ENCODE measurements at places on chromosomes 7 and 10.

DNA sequence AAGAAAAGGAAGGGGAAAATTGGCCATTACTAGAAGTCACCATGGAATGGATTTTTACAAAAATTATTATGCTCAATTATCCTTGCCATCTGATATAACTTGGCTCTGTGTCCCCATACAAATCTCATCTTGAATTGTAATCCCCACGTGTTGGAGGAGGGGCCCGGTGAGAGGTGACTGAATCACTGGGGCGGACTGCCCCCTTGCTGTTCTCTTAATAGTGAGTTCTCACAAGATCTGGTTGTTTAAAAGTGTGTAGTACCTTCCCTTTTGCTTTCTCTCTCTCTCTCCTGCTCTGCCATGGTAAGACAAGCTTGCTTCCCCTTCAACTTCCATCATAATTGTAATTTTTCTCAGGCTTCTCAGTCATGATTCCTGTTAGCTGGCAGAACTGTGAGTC is 1023.6 kb downstream of the XPNPEP1 start:
- no peak for DNase-seq

DNA sequence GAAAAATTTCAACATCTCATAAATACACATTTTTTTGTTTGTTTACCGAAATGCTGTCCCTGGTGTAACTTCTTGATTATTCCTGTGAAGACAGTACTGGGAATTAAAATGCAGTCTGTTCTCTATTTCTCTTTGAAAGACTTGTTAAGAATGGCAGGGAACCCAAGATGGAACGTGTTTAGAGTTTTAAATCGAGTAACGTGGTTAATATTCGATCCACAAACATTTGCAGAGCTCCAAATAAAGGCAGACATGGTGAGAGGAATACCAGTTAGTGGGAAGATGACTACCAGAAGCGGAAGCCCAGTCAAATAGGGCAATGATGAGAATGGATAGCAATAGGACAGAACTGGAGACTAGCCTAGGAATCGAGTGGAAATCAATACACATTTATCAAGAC is 6.7 kb downstream of the PON3 start:
- no peak for DNase-seq

GRCh38 chr10:36612436-36612835 is 513.0 kb upstream of the ANKRD30A start:
- no peak for DNase-seq

DNA sequence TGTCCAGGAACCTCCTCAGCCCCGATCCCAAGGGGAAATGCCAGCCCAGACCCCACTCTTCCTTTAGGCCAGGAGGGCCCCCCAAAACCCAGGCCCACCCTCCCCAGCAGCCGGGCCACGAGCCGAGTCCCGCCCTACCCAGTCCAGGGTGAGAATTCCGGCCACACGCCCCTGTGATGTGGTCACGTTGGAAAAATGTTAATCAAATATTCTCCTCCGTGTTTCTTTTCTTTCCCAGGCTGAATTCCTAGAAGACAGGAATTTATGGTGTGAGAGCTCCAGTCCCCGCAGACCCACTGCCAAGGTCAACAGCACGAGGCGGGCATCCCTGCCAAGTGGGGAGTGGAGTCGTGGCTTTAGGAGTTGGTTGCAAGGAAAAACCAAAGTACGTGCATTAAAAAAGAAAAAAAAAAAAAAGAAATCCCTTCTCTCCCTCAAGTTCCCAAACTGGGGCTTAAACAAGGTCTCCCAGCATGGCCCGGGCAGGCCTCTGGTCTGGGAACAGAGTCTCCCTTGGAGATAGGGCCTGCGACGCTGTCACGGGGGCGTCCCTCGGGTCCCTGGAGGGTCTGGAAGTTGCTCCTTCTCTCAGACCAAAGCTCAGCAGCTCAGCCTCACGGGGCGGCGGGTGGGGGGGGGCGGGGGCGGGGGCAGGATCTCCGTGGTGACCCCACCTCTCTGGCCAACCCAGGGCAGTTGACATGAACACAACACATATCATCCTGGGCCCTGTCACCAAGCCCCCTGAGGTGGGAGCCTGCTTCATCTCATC is 28.1 kb upstream of the ELN start:
- no peak for DNase-seq

GRCh38 chr10:17240096-17240495 is 12.1 kb downstream of the VIM start:
- DNase-seq = no peak

DNA sequence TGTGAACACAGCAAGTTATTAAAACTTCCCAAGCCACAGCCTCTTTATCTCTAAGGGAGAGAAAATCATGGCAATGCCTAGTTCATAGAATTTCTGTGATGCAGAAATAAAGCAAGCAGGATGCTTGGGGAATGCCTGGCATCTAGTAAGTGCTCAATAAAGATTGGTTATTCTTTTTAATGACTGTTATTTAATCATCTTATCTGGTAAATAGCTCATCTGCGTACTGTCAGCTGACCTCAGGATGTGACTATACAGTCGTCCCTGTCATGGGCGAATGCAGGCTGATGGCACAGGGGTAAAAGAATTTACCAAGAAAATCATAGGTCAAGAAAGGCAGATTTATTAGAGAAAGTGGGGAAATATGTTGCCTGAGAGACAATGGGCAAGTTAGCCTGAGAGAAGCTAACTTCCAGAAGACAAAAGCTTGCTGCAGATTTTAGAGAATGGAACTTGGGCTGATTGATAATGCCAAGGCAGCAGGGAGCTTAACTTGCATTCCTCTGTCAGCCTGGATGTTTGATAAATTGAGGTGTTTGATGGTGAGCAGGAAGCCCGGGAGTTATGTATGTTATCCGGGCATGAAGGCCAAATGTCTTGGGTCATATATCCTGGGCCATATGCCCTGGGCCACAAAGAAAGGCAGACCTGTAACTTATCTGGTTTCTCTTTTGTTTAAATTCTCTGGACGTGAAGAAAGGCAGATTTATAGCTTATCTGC is 126.0 kb downstream of the KCNMA1 start:
- DNase-seq = no peak

DNA sequence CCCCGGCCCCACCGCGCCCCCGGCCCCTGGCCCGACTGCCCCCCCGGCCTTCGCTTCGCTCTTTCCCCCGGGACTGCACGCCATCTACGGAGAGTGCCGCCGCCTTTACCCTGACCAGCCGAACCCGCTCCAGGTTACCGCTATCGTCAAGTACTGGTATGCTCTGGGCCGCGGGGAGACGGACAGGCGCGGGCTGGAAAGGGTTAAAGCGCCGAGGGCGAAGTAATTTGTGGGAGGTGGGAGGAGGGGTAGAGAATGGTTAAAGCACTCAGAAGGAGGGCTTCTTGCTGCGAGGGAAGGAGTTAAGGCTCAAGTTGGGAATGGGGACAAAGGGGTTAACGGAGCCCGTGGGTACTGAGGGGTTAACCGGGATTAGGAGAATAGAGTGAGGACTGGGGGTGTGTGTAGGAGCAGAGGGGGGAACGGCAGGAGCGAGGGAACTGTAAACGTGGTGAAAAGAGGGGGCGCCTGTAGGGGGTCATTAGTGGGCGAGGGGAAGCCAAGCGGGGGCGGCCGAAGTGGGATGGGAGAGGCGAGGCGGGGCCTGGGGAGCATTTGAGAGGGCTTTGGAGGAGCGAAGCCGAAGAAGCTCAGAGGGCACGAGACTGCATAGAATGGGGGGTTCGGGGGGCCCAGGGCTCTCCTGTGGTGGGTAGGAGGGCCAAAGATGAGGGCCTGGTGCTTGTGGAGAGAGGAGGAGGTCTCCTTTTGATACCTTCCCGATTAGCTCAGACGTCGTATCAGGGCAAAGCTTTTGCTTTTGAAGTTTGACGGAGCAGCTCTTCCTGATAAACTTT is 605 bp downstream of the SUFU start:
- no peak for DNase-seq

- no peak for DNase-seq
Measured at GRCh38 chr7:34249192-34249591, 343.9 kb downstream of the BMPER start.

DNA sequence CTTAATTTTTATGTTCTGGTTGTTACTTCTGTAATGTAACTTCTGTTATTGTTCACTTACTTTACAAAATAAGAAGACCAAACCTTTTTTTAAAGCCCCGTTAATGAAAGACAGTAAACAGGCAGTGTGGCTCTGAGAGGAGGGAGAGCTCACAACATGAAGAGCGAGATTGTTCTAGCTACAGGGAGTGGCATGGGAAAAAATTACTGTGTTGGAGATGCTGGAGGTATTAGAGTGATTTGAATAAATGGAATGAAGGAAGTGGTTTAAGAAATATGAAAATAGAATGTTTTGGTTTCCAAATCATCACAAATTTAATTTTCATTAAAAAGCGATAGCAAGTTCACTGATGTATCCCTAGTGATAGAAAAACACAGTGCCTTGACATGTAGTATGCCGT is 31.8 kb downstream of the REEP3 start:
- DNase-seq = no peak

- DNase-seq = no peak
Measured at GRCh38 chr10:86295351-86295750, 71.2 kb downstream of the GRID1 start.

DNA sequence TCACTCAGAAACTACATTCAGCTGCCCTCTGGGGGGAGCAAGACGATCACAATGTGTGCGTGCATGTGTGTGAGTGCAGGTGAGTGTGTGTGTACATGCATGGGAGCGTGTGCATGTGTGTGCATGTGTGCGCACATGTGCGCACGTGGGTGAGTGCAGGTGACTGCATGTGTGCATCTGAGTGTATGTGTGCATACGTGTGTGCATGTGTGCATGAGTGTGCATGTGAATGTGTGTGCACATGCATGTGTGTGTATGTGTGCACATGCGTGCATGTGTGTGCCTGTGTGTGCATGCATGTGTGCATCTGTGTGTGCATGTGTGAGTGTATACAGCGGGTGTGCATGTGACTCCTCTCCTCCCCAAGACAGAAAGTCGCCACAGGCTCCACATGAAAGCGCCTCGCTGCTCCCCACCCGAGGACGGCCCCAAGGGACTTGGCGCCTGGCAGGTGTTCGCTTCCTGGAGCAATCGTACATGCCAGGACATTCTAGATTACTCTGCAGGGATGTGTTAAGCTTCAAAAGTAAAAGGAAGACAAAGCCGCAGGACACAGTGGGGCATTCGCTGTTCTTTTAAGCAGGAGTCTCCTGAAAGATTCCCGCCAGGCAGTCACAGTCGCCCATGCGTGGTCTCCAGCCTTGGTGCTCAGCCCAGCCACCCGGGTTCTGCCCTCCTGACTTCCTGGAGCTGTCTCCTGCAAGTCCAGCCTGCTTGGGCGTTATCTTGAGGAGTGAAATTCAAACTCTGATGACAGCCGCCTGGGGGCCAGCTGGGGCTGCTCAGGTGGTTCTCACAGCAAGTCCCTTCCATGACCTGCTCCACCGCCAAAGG is 42.0 kb upstream of the ADGRA1 start:
- DNase-seq = no peak

GRCh38 chr7:100220586-100221230 is 959 bp downstream of the PVRIG start:
- DNase-seq = no peak

- DNase-seq = no peak
Measured at GRCh38 chr10:88616250-88616977, 29.9 kb downstream of the LIPJ start.
